ENCODE measurements at places on chromosomes 3 and 15. TPM values are rescaled to one million over a fixed set of nuclear protein-coding genes. Genes with fewer than 3 reads are reported as not detected.

GRCh38 chr15:40252438-40253166, 13.7 kb downstream of the PAK6 start:
- peak; percentile 84 for DNase-seq
- no peaks in the 10 kb centered on the region for H3K4me1 ChIP-seq
- peak overlapping the region; percentile 57 for H3K27ac ChIP-seq
- H3K27me3 ChIP-seq, result peaks cover 6% of the 10 kb centered on the region
- no peaks in the 10 kb centered on the region for H3K36me3 ChIP-seq

DNA sequence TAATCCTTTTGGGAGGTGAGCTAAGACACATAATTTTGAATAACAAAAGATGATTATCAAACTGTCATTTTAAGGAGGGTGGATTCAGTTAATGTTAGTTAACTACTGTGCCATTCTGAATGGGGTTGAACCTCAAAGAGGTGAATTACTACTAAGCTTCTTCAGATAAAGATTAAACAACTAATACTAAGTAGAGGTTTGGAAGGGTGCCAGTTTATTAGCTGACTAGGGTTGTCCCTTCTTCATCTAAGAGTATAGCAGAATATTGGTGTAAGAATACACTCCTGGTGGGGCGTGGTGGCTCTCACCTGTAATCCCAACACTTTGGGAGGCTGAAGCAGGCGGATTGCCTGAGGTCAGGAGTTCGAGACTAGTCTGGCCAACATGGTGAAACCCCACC, 123.1 kb upstream of the LRRFIP2 start:
- DNase-seq, result no peak
- H3K4me1 ChIP-seq, result no peaks in the 10 kb centered on the region
- no peaks in the 10 kb centered on the region for H3K27me3 ChIP-seq
- H3K4me3 ChIP-seq, result no peak overlapping the region

DNA sequence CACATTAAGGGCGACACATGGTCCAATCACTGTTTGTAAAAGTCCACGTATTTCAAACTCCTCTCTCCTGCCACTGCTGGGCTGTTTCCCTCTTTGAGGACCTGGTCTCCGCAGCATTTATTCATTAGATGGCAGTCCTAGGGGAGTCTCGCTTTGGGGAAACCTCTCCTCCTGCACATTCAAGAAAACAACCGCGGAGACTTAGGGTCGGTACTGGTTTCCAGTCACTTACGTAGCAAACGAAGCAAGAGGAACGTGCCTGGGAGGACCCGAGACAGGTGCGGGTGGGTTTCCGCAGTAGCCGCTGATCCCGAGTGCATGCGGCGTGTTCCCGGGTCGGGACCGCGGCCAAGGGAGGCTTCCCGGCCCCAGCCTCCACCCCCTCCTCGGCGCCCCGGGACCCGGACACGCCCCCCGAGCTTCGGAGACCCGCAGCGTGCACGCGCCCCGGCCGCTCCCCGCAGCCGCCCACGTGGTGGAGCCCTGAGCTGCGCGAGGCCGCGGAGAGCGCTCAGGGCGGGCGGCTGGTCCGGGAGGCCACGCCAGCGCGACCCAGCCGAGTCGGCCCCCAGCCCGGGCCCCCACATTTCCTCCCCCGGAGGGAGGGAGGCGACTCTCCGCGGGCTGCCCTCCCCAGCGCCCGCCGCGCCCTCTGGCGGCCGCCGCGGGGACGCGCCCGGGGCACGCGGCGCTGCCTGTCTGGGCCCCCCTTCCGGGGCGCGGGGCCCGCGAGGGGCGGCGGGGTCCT, 1.1 kb upstream of the IGF1R start:
- no peaks in the 10 kb centered on the region for H3K4me1 ChIP-seq
- no peaks in the 10 kb centered on the region for H3K36me3 ChIP-seq
- no peaks in the 10 kb centered on the region for H3K27me3 ChIP-seq

- H3K4me3 ChIP-seq, result no peak overlapping the region
- H3K27ac ChIP-seq, result no peak overlapping the region
- no peaks in the 10 kb centered on the region for H3K36me3 ChIP-seq
- H3K27me3 ChIP-seq, result no peaks in the 10 kb centered on the region
These were observed 19.9 kb upstream of the TNFAIP8L3 start for GRCh38 chr15:51114437-51115119.

GRCh38 chr15:60477916-60478565, 901 bp downstream of the ICE2 start:
- H3K27me3 ChIP-seq, result no peaks in the 10 kb centered on the region
- no peaks in the 10 kb centered on the region for H3K36me3 ChIP-seq
- peak overlapping the region; percentile 95 for H3K27ac ChIP-seq

DNA sequence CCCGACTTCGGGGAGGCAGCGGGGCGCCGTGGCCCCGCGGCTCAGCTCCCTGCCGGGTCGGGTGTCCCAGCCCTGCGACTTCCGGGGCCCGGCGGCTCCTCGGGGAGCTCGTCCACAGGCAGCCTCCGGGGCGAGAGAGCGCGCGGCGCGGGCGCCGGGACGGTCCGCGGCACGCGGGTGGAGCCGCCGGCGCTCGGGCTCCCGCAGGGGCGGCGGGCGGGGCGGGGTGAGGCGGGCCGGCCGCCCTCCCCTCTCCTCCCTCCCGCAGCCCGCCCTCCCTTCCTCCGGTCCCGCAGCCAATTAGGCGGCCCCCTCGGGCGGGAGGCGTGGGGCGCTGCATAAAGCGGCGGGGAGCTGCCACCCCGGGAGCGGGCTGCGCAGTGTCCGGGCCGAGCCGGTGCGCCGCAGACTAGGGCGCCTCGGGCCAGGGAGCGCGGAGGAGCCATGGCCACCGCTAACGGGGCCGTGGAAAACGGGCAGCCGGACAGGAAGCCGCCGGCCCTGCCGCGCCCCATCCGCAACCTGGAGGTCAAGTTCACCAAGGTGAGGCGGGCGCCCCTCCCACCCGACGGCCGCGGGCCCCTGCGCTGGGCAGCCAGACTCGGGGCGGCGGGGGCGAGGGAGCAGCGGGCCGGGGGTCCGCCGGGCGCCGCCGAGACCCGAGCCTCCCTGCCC, at the start of gene ALDH1A3:
Gene ALDH1A3, plus strand, starts transcription at position 368 of the 675 bp plus-strand sequence. Its CDS starts 77 bp downstream, at position 445.
- no peaks in the 10 kb centered on the region for H3K4me1 ChIP-seq
- DNase-seq, result peak; percentile 61
- H3K36me3 ChIP-seq, result no peaks in the 10 kb centered on the region
- H3K4me3 ChIP-seq, result no peak within 1 kb of the TSS
- H3K27me3 ChIP-seq, result peaks cover 12% of the 10 kb centered on the region

DNA sequence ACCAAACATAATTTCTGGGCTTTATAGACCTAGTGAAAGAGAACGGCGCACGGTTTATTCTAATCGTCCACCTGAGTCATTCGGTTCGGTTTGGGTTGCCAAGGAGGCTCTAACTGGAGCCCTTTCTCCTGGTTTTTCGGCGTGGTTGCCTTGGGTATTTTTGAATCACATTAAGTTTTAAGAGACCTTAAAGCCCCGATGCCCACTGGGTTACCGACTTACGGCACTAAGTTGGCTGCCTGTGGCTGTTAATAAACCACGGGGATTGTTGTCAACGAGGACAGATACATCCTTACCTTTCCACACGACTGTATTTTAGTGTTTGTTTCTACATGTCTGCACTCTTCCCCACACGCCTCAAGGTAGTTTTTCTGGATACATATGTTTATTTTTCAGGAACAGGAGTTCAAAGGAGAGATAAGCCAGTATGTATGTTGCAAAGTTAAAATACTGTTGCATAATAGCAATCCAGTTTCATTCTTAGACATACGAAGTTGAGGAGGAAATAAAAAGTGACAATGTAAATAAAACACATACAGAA, 1.2 kb upstream of the ANP32A start:
- no peaks in the 10 kb centered on the region for H3K36me3 ChIP-seq
- H3K4me1 ChIP-seq, result peaks cover 3% of the 10 kb centered on the region
- peak overlapping the region; percentile 73 for H3K4me3 ChIP-seq
- DNase-seq, result no peak
- peak overlapping the region; percentile 99 for H3K27ac ChIP-seq
- H3K27me3 ChIP-seq, result no peaks in the 10 kb centered on the region

GRCh38 chr3:116384717-116385116, 60.6 kb downstream of the LSAMP start:
- no peaks in the 10 kb centered on the region for H3K4me1 ChIP-seq
- H3K4me3 ChIP-seq, result no peak overlapping the region
- H3K36me3 ChIP-seq, result no peaks in the 10 kb centered on the region
- DNase-seq, result no peak
- no peak overlapping the region for H3K27ac ChIP-seq

DNA sequence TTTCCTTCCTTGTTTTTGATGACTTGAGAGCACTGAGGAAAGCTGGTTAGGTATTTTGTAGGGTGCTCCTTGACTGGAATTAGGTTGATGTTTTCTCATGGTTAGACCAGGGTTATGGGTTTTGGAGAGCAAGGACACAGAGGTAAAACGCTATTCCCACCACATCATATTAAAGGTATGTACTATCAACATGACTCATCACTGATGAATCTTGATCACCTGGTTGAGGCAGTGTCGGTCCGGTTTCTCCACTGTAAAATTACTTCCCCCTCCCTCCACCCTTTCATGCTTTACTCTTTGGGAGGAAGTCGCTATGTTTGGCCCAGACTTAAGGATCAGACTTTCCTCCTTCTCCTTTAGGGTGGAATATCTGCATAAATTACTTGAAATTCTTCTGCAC, 201.6 kb downstream of the EDEM1 start:
- H3K27ac ChIP-seq, result no peak overlapping the region
- DNase-seq, result no peak
- no peak overlapping the region for H3K4me3 ChIP-seq
- H3K36me3 ChIP-seq, result no peaks in the 10 kb centered on the region
- H3K27me3 ChIP-seq, result no peaks in the 10 kb centered on the region
- H3K4me1 ChIP-seq, result no peaks in the 10 kb centered on the region

DNA sequence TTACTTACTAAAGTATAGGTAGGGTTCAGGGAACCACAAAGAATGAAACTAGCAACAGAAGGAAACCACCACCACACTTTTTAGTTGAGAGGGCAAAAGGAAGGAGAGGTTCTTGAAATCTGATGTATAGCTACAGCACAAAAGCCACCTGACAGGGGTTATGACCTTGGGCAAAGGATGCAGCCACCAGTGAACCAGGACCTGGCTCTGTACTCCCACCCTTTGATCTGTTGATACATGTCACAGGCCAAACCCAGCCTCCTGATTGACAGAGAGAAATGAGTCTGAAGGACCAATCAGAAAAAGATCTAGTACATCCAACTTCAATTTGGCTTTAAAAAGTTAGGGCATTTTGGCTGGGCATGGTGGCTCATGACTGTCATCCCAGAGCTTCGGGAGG, 20.0 kb upstream of the BLM start:
- H3K4me1 ChIP-seq, result no peaks in the 10 kb centered on the region
- no peak overlapping the region for H3K4me3 ChIP-seq
- H3K36me3 ChIP-seq, result no peaks in the 10 kb centered on the region
- no peak for DNase-seq

- no peak overlapping the region for H3K27ac ChIP-seq
- no peaks in the 10 kb centered on the region for H3K36me3 ChIP-seq
- H3K4me1 ChIP-seq, result no peaks in the 10 kb centered on the region
- no peaks in the 10 kb centered on the region for H3K27me3 ChIP-seq
- no peak for DNase-seq
- no peak overlapping the region for H3K4me3 ChIP-seq
These were observed 3.5 kb upstream of the ITGB5 start for GRCh38 chr3:124890573-124891190.

GRCh38 chr15:60635507-60636352, 156.8 kb upstream of the ICE2 start:
- no peaks in the 10 kb centered on the region for H3K4me1 ChIP-seq
- H3K27ac ChIP-seq, result no peak overlapping the region
- H3K36me3 ChIP-seq, result no peaks in the 10 kb centered on the region
- H3K4me3 ChIP-seq, result no peak overlapping the region

DNA sequence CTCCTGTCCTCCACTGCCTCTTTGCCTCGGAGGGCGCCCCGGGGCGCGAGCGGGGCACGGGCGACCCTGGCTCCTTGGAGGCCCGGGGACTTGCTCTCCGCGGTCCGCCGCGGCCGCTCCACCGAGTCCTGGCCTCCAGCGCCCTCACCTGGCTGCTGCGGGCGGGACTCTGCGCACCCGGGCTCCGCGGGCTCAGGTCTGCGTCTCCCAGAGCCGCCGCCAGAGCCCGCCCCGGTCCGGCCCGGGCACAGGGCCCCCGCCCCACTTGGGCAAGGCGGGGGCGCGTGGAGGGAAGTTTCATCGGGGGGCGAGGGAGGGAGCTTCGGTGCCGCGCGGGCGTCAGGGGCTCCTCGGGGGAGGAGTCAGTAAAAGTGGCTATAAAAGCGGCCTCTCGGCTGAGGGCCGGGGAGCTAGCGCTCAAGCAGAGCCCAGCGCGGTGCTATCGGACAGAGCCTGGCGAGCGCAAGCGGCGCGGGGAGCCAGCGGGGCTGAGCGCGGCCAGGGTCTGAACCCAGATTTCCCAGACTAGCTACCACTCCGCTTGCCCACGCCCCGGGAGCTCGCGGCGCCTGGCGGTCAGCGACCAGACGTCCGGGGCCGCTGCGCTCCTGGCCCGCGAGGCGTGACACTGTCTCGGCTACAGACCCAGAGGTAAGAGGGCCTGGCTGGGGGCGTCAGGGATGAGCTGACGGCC, at the start of gene CEMIP:
Gene CEMIP, plus strand, starts transcription at position 407 of the 694 bp plus-strand sequence. CDS start 94,510 bp downstream, outside the sequence.
- no peaks in the 10 kb centered on the region for H3K36me3 ChIP-seq
- H3K4me3 ChIP-seq, result peak within 1 kb of the TSS; percentile 49
- H3K4me1 ChIP-seq, result no peaks in the 10 kb centered on the region
- H3K27ac ChIP-seq, result no peak within 1 kb of the TSS
- DNase-seq, result peak; percentile 89

DNA sequence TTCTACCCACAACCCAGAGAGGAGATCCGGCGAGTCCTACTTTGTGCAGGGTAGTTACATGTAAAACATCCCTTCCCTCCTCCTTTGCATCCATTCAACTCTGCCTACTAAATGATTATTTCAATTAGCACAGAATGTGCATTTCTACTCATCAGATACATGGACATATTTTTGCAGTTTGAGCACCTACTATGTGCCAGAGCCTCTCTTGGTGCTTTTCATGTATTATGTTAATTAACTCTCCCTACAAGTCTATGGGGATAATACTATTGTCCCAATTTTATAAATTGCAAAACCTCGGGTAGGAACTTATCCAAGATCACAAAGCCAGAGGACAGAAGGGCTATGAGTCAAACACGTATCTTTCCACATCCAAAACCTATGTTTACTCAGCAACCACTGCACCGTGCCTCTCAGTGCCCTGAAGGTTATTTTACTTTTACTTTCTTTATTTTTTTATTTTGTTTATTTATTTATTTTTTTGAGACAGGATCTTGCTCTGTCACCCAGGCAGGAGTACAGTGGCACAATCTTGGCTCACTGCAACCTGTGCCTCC, 432.8 kb downstream of the MAGI1 start:
- no peaks in the 10 kb centered on the region for H3K4me1 ChIP-seq
- H3K4me3 ChIP-seq, result no peak overlapping the region
- no peak for DNase-seq
- no peaks in the 10 kb centered on the region for H3K36me3 ChIP-seq
- H3K27ac ChIP-seq, result no peak overlapping the region
- no peaks in the 10 kb centered on the region for H3K27me3 ChIP-seq

DNA sequence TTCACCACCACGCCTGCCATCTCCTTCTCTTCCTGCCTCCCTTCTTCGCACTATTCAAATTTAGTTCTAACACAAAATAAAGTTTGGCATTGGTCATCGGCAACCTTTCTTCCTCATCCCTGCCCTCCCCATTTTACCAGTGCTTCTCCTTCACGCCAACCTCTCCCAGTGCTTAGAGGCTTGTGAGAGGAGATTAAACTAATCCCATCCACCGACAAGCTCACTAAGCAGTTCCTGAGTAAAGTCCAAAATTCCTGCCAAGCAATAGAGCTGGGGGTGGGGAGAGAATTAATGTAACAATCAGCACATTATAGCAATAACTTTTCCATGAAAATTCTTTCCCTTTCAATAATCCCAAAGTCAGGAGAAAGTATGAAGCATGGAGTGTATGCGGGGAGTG, 157.4 kb upstream of the GMNC start:
- no peak for DNase-seq
- H3K36me3 ChIP-seq, result no peaks in the 10 kb centered on the region
- no peak overlapping the region for H3K27ac ChIP-seq
- no peaks in the 10 kb centered on the region for H3K27me3 ChIP-seq

Gene IL1RAP
- 10.0 TPM for total RNA-seq

Gene KIF15
- total RNA-seq, result 0.72 TPM

Gene GRAMD1C
- total RNA-seq, result 21.0 TPM

Gene NOX5
- 0.60 TPM for total RNA-seq

Gene PRR20G
- not detected for total RNA-seq

Gene TRIM71
- 1.2 TPM for total RNA-seq

Gene CCDC39
- total RNA-seq, result 0.60 TPM
